ENCODE measurements at places on chromosomes 2 and 18. TPM values are rescaled to one million over a fixed set of nuclear protein-coding genes. Genes with fewer than 3 reads are reported as not detected.
A peak's percentile ranks its signal among the peaks of the same experiment; 100 is the strongest.

The MGAT5 gene
- 98.0 TPM for total RNA-seq

The ST3GAL5 gene
- 110 TPM for total RNA-seq

The MROH2A gene
- not detected for total RNA-seq

The SLC5A7 gene
- total RNA-seq, result not detected

DNA sequence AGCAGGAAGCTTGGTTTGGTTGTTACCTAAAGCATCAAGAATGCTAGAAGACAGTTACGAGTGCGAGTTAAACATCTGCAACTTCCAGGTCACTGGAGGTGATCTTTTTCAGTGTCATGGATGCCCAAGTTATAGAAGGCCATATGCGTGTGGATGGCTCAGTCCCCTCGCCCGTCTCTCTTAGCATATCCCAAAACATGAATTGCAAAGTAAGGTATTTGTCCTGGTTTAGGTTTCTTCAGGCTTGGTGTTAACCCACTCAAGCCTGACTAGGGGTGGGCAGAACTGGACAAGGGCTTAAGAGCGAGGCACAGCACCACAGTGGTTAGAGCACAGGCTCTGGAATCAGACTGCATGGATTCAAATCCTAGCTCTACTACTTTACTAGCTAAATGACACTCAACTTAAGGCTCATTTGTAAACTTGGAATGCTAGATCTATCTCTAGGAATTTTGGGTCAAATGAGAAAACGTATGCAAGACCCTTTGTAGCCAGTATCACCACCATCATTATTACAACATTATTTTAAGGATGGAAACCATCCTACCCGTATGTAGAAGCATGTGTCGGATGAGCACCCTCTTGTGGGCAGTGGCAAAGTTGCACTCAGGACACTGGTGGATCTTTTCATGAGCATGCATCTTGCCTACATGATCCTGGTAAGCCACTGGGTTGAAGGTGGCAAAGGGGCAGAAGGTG is 11.2 kb downstream of the ZNF142 start:
- H3K4me1 ChIP-seq, result no peaks in the 10 kb centered on the region
- H3K27me3 ChIP-seq, result no peaks in the 10 kb centered on the region
- no peak overlapping the region for H3K4me3 ChIP-seq

GRCh38 chr2:181231151-181231550 is 226.0 kb upstream of the ITGA4 start:
- no peak overlapping the region for H3K27ac ChIP-seq
- no peaks in the 10 kb centered on the region for H3K36me3 ChIP-seq
- H3K4me3 ChIP-seq, result no peak overlapping the region
- no peaks in the 10 kb centered on the region for H3K27me3 ChIP-seq
- H3K4me1 ChIP-seq, result peaks cover 2% of the 10 kb centered on the region
- no peak for DNase-seq

- no peaks in the 10 kb centered on the region for H3K27me3 ChIP-seq
- no peaks in the 10 kb centered on the region for H3K36me3 ChIP-seq
- no peak for DNase-seq
- H3K27ac ChIP-seq, result no peak overlapping the region
- no peak overlapping the region for H3K4me3 ChIP-seq
These were observed 189.8 kb downstream of the RBM43 start for GRCh38 chr2:151071906-151072305.

- peak overlapping the region; percentile 96 for H3K27ac ChIP-seq
- H3K27me3 ChIP-seq, result no peaks in the 10 kb centered on the region
- peak; percentile 96 for DNase-seq
- H3K4me3 ChIP-seq, result peak overlapping the region; percentile 49
- peaks cover 57% of the 10 kb centered on the region for H3K4me1 ChIP-seq
- no peaks in the 10 kb centered on the region for H3K36me3 ChIP-seq
These were observed 145.6 kb downstream of the AGAP1 start for GRCh38 chr2:235639428-235639773.

- H3K27me3 ChIP-seq, result peaks cover 29% of the 10 kb centered on the region
- H3K27ac ChIP-seq, result no peak overlapping the region
- no peaks in the 10 kb centered on the region for H3K4me1 ChIP-seq
- DNase-seq, result no peak
These were observed 126.7 kb downstream of the GALNT14 start for GRCh38 chr2:31011587-31011986.

GRCh38 chr2:101400048-101400447 is 12.7 kb upstream of the CREG2 start:
- DNase-seq, result no peak
- H3K27ac ChIP-seq, result no peak overlapping the region
- no peaks in the 10 kb centered on the region for H3K36me3 ChIP-seq
- peaks cover 9% of the 10 kb centered on the region for H3K27me3 ChIP-seq

GRCh38 chr2:128523457-128523856 is 204.8 kb upstream of the HS6ST1 start:
- no peak for DNase-seq
- H3K27me3 ChIP-seq, result no peaks in the 10 kb centered on the region
- no peak overlapping the region for H3K27ac ChIP-seq

DNA sequence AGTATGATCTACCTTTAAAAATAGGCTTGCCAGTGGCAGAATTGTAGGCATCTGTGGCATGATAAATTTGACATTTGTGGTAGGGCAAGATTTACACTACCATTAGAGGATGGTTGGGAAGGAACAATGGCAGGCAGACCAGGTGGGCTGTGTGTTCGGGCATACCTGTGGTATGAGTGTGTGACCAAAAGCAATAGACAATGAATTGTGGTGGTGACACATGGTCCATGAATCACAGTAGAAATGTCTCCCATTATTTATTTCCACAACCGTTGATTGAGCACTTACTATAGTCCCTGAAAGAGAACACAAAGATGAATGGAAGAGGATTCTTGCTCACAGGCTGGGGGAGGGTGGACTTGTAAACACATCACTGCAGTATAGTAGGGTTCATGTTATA is 29.9 kb upstream of the RUFY4 start:
- H3K4me3 ChIP-seq, result no peak overlapping the region
- no peaks in the 10 kb centered on the region for H3K36me3 ChIP-seq
- peaks cover 7% of the 10 kb centered on the region for H3K27me3 ChIP-seq
- no peaks in the 10 kb centered on the region for H3K4me1 ChIP-seq
- no peak for DNase-seq
- H3K27ac ChIP-seq, result no peak overlapping the region

All from SJCRH30 (cell line).